ENCODE measurements at places on chromosomes 12 and 14.

GRCh38 chr14:72752034-72752412 is 141.9 kb downstream of the DPF3 start:
- no peak for DNase-seq

DNA sequence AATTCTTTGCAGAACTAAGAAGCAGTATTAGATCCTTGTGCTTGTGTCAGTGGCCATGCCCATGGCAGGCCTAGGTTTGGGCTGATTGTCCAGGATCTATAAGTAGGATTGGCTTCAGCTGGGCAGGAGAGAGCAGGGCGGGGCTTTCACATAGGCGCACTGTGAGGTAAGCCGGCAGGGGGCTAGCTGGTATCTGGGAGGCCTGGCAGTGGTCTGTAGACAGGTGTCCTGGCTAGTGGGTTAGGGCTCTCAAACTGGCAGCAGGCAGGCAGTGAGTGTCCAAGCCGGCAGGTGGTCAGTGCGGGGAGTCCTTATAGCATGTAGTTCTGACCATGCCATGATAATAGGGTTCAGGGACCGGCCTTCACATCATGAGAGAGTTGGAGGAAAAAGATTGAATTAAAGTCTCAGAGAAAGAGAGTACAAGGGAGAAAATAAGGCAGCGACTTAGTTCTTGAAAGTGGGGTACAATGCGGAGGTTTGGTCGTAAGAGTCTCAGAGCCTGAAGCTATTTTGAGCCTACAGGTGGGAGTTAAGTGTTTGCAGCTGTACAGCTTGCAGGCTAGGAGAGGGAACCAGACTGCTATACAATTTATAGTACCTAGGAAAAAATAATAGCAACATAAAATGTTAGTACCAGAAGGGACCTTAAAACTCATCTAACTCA is 137.4 kb downstream of the TPH2 start:
- DNase-seq: no peak

DNA sequence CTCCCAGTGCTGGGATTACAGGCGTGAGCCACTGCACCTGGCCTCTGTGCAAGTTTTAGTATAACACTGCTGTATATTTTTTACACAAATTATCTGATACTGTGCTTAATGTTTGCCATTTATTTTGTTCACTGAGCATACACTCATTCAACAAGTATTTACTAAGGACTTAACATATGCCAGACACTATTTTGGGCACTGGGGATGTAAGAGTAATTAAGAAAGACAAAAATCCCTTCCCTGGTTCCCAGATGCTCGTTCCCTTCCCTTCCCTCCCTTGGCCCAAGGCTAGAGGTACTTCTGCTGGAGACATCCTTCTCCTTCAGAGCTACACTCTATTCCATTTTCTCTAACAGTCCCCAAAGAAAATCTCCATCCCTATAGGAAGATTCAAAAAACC is 12.5 kb downstream of the CIT start:
- DNase-seq: no peak

DNA sequence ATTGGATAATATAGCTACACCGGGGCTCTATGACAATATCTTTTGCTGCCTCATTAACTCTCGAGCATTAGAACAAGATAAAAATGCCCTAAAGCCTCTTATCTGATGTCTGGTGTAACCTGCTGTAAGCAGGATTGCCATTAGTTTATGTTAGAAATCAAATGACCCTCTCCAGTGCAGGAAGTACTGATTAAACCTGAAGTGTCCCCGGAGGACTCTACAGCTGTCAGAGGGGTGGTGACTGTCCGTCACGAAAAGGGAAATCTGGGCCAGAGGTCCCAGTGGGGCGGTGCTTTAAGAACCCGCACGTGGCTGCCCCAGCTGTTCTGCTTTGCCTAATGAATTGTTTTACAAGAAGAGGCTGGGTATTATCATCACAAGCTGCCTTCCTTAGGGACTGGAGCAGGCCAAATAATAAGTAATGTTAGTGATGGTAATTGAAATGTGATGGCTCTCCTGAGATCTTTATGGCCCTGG is 55.7 kb downstream of the LIN52 start:
- peak; percentile 90 for DNase-seq

GRCh38 chr12:104575442-104576186 is 118.9 kb downstream of the CHST11 start:
- DNase-seq: no peak

- DNase-seq: peak; percentile 91
Measured at GRCh38 chr14:55107766-55108554, 21.1 kb upstream of the LGALS3 start.

- no peak for DNase-seq
Measured at GRCh38 chr12:57712701-57713100, 18.8 kb downstream of the OS9 start.

DNA sequence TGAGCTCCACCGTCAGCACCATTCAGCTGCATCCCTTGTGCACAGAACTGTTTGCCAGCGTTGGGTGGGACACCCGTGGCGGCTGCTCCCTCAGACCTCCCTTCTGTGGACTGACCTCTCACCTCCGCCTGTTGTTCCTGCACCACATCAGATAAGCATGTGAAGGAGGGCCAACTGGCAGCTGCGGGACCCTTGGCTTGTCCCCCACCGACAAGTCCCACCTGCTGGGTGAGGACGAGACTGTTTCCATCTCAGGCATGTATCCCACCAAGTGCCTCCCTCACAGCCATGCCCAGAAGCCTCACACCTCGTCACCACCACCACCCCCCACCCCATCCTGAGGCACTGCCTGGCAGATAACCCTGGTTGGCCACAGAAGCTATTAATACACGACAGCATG is 18.6 kb upstream of the TEAD4 start:
- DNase-seq: no peak

DNA sequence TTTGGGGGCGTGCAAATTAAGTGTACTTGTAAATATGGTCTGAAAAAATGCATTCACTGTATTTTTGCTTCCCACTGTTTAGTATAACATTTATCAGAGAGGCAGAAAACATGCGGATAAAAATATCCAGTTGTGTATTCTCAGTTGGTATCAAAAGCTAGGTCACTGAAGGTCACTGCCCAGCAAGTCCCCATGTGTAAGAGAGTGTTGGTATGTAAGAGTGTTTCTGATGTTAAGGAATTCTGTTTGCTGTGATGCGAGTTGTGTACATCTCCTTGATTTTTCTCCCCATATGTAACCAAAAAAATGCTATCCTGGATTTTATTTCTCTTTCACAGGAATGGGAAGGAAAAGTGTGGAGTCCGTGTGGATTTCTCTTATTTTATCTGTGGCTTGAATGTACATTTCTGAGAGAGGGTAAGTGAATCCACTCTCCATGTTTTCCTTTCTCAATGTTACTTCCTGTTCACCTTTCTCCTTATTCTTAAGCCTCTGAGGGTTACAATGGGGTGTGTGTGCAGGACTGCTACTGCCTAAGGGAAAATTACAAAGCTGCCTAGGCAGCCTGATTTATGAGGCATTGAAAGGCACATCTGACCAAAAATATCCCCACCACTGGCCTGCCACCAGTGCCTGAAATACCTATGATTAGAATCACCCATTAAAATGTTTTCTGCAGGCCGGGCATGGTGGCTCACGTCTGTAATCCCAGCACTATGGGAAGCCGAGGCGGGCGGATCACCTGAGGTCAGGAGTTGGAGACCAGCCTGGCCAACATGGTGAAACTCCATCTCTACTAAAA is 97.9 kb upstream of the USP44 start:
- DNase-seq: no peak

DNA sequence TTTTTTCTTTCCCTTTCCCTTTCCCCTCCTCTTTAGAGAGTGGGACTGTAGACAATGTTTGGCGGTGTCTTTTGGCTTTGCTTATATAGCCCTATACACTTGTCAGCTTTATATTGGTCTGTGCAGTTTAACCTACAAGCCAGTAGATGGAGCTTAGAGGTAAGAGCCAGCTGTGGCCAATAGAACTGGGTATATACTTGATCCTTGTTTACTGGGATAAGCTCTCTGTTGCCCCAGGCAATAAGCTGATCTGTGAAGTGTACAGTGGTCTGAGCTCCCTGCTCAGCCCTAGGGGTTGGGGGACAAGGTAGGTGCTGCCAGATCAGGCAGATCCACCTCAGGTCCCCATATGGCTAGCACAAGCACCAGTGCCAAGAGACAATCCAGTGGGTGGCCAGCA is 434.1 kb downstream of the NOVA1 start:
- peak; percentile 22 for DNase-seq

DNA sequence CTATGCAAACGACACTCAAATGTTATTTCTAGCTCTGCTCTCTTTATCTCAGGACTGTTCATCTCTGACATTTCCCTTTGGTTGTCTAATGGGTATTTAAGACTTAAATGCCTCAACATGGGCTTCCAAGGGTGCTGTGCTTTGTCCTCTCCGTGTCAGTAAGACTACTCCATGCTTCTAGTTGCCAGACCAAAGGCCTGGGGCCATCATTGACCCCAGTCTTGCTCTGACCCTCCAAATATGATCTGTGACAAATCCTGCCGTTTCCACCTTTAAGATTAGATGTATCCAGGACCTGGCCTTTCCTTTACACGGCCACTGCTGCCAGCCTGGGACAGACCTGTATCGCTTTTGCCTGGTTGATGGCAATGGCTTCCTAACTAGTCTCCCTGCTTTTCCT is 126.3 kb upstream of the DYRK2 start:
- no peak for DNase-seq

- DNase-seq: peak; percentile 84
Measured at GRCh38 chr14:75303381-75303789, 24.8 kb downstream of the FOS start.

DNA sequence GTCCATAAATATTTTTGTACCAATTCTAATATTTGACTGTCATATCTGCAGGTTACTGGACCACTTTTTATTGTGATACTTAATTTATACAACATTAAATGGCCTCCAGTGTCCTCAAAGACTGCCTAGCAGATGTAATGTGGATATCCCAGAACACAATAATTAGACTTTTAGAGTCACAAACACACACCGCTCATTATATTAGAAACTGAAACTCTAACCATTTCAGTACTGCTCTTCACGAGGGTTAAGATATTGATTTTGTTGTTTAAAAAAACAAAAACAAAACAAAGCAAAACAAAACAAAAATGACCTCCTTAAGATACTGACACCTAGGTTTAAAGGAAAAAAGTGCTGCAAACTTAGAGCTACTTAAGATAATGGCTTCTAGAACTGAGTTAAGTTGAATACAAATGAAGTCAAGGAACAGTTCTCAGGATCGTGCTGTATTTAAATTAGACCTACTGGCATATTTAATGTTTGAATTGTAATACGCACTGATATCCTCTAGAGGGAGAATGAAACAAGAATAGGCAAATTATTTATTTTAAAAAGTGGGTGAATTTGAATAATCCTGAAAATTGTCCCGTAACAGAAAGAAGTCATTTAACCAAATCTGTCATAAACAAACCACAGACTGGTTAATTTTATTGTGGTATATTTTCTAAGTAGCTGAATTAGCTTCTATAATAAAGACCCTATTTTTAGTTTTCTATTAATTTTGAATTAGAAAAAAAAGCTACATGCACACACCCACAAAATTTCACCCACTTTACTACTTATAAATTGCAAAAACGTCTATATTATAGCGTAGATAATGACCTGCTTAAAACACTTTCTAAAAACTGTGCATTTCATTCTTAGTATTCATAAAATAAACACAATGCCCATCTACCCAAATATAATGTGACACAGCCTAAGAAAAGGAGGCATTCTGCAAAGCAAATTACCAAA is 395.2 kb upstream of the DCN start:
- DNase-seq: no peak

- no peak for DNase-seq
Measured at GRCh38 chr12:69844836-69845235, 19.8 kb downstream of the MYRFL start.

DNA sequence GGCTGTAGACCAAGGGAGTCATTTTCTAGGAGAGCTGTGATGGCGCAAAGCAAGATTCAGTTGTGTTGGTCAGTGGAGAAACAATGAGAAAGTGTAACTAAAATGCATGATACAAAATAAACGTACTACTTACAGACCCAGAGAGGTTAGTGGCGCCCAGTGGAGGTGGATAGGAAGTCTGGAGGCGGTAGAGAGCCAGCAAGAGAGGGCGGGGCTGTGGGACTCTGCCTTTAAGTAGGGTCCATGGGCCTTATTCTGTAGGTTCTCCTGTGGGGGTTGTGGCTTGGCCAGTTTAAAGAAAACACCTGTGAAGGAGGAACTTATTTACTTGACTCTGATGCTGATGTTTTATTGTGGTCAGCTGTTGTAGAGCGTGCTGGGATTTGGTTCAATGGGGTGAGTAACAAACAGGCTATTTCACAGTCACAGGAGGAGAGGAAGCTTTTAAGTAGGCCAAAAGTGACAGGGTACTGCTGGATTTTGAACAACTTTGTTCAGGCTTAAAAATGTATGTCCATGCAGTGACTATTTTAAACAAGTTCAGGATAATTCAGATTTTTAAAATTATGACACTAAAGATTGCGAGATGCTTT is 1097.7 kb downstream of the TMTC2 start:
- peak; percentile 16 for DNase-seq

GRCh38 chr14:21133901-21134300 is 22.0 kb downstream of the OR5AU1 start:
- DNase-seq: no peak

DNA sequence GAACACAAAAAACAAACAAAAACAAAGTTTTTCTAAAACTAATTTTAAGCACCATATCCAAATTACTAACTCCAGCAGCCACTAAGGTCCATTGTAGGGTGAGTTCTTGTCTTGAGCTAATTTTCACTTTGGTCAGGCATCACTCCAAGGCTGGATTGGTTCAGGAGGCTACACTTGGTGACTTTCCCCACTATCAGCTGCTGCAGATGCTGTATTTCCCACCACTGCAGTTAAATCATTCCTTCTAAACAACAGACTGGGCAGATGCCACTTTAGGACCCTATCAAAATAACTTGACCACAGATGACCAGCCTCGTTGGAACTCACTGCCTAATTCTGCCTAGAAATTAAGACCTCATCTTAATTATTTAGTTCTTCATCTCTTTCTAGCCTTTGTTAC is 140.5 kb downstream of the SLC16A7 start:
- no peak for DNase-seq

- DNase-seq: no peak
Measured at GRCh38 chr12:58818546-58818945, 101.8 kb downstream of the LRIG3 start.

DNA sequence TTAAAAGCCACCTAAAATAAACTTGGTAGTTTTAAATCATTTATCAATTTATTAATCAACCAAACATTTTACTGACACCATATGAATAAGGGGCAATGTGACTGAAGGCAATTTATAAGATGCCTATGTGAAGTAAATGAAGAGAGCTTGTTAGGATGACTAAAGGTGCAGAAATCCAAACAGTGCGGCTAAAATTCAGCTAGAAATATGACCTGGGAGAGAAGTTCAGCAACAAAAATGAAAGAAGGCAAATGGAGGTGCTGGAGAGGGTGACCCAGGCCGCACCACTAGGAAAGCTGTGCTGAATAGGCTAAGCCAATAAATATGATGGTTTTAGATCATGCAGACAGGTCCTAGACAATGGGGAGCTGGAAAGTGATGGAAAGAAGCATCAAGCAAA is 403.7 kb downstream of the BTG1 start:
- DNase-seq: no peak

- no peak for DNase-seq
Measured at GRCh38 chr14:65228956-65229747, 126.8 kb upstream of the MAX start.

DNA sequence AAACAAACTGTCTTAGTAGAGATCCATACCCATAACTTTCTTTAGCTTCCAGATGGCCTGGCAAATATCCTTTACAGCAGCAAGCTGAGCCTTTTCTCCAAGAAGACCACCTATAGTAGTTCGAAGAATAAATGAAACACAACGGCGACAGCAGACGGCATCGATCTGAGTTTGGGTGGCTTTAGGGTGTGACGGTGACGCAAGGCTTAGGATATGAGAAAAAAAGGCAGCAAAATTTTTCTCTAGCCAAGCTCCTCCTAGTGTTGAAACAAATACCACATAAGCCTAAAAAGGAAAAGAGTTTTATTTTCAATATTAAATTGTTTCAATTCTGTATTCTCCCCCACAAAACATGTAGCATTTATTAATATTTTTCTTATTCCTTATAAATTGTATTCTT is 33.3 kb downstream of the HEATR5A start:
- DNase-seq: no peak

All from Right ventricle myocardium inferior (tissue), 1 donor.